ENCODE measurements at places on chromosomes 16 and 17.
A peak's percentile ranks its signal among the peaks of the same experiment; 100 is the strongest.

DNA sequence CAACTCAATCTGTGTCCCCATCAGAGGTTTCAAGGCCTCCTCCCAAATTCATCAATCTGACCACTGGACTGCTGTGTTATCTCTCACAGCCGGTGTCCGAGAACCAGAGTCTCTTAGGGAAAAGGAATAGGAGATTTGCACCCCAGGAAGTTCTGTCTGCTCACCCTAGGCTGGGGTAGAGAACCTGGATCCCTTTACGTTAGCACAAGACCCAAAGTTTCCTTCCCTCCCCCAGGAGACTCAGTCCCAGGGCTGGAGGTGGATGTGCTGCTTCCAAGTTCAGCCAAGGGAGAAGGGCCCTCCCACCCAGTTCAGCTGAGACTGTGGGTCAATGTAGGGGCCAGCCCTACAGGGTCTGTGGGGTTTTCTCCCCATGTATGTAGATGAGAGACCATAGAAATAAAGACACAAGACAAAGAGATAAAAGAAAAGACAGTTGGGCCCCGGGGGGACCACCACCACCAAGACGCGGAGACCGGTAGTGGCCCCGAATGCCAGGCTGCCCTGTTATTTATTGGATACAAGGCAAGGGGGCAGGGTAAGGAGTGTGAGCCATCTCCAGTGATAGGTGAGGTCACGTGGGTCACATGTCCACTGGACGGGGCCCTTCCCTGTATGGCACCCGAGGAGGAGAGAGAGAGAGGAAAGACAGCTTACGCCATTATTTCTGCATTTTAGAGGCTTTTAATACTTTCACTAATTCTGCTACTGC, 22.7 kb upstream of the OR1F1 start:
- DNase-seq = no peak

GRCh38 chr16:1014221-1014620, 32.7 kb downstream of the SOX8 start:
- DNase-seq = no peak

DNA sequence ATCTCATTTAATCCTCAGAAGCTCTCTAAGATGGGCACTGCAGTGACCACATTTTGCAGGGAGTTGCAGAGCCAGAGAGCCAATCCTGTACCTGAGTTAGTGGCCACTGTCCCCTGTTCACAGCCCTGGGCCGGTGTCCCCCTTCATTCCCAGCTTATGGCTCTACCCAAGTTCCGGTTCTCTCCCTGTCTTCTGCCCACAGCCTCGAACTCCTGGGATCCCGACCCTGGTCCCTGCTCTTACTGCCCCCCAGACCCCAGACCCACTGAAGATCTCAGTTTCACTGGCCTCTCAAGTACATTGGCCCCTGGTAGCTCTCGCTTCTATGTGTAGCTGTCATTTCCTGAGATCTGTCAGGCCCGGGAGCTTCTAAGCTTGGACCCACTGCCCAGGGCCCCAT, 12.2 kb downstream of the ASGR2 start:
- no peak for DNase-seq

DNA sequence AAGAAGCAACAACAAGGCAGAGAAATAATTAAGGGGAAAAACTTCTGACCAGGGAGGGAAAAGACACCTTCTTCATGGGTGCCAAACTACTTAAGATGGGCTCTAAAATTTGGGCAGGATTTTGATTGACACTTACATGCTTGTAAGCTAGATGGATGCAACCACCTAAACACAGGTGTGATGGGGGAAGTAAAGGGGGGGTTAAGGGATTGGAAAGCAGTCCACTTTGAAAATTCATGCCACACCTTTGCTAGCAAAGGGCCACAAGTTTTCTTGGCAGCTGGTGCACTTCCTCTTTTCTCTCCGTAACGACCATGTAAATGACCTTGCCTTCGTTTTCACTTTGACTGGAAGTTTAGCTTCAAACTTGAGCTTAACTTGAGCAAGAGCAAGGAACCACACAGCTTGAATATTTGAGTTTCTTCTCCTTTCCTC, 14.3 kb upstream of the PRKAR1A start:
- DNase-seq = no peak

- DNase-seq = no peak
These were observed 737 bp downstream of the NUDT16L1 start for GRCh38 chr16:4693956-4694641.

GRCh38 chr17:77470800-77471733, 330.3 kb downstream of the SEC14L1 start:
- DNase-seq = no peak

DNA sequence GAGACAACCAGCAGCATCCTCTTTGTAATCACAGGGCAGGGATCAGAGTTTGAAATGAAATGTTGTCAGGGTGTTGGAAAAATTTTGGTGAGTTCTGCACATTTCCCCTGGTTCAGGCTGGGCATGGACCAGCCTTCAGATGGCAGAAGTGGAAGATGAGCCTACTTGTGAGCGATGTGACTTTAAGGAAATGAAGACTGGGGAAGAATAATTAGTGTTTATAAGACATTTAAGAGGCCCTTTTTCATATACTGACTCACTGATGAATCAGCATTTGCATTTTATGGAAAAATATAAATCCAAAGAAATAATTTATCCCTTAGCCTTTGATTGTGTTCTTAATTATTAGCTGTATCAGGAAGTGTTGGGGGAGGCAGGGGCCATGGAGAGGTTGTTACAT, 20.9 kb downstream of the GPR179 start:
- no peak for DNase-seq

DNA sequence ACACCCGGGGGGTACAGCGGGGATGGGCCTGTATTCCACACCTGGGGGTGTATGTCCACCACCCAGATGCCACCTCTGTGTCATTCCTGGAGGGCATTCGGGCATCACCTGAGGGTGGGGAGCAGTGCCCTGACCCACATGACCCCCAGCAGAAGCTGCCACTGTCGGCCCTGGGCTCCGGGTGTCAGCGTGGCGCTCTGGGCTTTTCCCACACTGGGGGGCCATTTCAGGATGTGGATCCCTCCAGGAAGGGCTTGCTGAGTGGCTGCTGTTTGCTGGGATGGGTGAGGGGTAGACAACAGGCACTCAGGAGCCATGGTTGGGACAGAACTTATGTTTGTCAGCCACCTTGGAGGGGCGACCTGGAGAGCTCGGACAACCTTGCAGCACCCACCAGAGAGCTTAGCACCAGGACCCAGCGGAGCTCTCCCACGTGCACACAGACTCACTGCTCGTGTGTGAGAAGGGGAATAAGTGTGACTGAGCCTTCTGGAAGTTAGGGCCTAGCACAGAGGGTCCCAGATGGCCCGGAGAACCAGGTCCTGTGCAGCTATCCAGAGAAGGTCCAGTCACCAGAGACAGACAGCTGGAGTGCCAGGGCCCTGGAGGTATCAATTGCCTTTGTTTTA, 102.7 kb downstream of the METRNL start:
- DNase-seq = no peak

GRCh38 chr17:64709481-64709880, 47.4 kb upstream of the SMURF2 start:
- DNase-seq = no peak

DNA sequence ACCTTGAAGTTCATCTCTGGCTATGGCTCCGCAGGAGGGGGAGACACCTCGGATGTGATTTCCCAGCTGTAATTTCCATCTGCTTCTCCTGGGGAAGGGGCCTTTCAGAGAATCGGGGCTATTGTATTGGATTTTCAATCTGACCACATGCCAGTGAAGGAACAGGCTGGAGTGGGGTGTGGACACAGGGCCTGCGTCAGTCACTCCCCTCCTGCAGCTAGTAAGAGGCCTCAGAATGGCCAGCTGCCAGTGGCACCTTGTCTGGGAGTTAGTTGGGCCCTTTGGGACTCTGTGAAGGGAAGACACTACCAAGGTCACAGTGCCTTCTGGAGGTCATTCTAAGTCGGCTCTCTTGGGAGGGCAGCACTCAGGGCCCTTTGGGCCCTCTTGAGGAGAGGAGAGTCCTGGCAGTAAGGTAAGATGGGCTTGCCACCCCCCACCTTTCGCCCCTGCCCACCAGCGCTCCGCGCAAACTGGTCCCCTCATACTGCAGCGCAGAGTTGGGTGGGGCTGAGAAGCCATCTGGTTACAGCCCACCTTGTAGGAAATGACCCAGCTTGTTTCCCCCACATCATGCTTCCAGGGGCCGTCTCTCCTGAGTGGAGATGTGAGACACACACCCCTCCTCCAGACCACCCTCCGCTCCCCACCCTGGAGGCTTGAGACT, 5.4 kb downstream of the NXPH3 start:
- no peak for DNase-seq

GRCh38 chr17:64300699-64300965, 37.6 kb upstream of the TEX2 start:
- DNase-seq = no peak

- no peak for DNase-seq
These were observed 30.9 kb downstream of the ZNF778 start for GRCh38 chr16:89248196-89248982.

DNA sequence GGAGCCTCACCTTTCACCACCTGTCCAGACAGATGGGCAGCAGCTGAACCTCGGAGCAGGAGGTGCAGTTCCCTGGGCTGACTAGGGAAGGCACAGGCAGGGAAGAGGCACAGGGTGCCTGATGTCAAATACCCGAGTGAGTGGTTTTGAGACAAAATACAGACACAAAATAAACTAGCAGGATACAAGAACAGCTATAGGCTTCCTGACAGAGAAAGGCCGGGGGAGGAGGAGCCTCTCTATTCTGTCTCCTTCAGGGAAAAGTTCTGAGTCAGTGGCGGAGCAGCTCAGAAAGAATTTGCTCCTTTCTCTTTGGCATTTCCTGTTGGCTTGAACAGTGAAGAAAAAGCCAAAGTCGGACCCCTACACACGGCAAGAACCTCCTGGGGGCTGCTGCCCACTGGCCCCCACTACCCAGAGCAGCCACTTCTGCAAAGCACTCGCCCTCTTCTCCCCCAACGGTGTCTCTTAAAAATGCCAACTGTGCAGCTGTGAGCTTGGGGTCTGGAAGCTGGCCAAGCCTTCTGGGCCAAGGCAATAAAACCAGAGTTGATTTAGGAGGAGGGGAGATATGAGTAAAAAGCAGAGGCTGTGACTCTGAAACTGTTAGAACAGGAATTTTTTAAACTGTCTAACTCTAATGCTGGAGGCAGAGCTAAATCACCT, 14.4 kb upstream of the FAAP100 start:
- DNase-seq = peak; percentile 75

- peak; percentile 67 for DNase-seq
These were observed at the start of gene ZNF629 for GRCh38 chr16:30786936-30787612. ZNF629 (minus strand) TSS chr16:30787205; CDS start chr16:30784482, 2,723 bp downstream.

- no peak for DNase-seq
These were observed 117.8 kb downstream of the METRNL start for GRCh38 chr17:83196973-83197880.

DNA sequence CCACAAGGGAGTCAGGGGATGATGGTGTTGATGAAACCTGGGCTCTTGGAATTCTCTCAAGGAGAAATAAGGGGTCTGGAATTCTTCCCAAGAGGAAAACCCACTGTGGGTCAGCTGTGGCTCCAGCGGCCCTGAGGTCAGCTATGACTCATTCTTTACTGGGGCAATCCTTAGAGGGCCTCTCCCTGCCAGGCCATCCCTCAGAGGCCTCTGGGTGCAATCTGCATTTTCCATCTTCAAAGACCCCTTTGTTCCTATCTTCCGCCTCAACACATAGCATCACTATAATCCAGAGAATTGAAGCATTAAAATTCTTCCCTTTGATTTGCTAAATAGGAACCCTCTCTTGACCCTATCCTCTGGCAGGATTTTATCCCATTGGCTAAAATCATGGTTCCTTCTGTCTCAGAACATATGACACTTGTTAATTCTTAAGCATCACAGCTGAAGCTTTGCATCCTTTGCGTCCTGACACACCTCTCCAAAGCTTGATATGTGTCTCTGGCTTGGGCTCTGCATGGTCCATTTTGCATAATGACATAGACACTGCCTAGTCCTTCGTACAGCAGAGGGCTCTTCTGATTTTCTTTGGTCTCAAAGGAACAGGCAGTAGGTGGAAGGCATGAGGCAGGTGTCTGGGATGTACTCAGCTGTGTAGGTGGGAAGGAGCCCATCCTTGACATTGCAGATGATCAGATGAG, 4.4 kb upstream of the KRT37 start:
- no peak for DNase-seq

DNA sequence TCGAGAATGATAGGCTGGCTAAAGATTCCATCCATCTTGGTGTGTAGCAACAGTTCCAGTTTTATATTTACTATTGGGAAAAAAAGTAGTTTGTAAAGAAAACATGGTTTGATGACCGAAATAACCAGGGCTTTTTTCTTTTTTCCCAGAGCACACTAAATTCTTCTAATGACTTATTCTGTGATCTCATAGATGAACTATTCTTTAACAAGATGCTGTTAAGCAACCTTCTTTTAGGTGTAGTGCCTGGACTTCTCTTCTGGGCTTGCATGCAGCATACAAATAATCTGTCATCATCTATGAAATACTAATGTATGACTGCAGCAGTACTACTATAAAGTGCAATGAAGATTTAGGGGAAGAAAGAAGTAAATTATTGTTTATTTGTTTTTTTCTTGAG, 11.0 kb upstream of the CAPNS2 start:
- no peak for DNase-seq

DNA sequence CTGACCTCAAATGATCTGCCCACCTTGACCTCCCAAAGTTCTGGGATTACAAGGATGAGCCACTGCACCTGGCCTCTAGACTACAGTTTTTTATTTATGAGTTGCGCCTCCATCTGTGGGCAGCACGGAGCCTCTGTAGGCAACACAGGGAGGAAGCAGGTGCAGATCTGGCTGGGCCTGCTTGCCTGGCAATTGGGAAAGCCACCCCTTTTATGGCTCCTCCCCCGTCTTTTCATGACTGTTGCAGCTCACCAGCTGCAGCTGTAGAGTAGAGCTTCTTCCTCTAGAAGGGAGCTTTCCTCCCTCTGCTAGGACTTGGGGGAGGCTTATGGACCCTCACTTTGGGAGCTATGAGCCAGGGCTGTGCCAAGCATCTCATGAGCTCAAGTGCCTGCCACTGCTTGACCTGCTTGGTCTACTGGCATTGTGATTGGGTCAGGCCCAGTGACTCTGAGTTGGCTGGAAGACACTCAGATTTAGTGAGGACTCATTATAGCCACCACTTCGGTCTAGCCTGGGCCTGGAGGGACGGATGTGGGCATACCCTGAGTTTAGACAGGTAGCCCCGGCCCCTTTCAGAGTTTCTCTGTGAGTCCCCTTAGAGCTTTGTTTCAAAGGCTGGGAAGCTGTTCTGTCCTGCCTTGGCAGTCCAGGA, 6.9 kb upstream of the SLC7A6 start:
- peak; percentile 37 for DNase-seq

- DNase-seq = no peak
These were observed 117.2 kb upstream of the METRNL start for GRCh38 chr17:82962163-82962720.
